ENCODE measurements at places on chromosomes 7 and 10.

GRCh38 chr10:85580585-85580984, 786.0 kb downstream of the GRID1 start:
- DNase-seq: no peak

DNA sequence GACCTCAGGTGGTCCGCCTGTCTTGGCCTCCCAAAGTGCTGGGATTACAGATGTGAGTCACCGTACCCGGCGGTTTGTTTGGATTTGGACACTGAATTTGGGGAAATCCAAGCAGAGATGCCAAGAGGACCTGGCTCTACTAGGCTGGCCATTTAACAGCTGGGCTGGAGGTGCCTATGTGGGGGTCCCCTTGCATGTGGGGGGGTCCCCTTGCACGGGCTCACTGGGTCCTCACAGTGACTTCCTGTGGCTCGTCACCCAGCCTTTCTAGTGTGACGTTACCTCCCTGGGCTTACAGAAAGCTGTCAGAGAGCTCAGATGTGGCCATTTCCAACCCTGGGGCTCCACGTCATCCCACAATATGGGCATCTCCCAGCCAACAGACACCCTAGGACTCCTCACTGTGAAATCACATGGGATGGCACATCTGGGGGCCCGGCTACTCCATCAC, 49.3 kb upstream of the GNA12 start:
- no peak for DNase-seq

GRCh38 chr7:159198016-159198724, 53.5 kb upstream of the VIPR2 start:
- no peak for DNase-seq

DNA sequence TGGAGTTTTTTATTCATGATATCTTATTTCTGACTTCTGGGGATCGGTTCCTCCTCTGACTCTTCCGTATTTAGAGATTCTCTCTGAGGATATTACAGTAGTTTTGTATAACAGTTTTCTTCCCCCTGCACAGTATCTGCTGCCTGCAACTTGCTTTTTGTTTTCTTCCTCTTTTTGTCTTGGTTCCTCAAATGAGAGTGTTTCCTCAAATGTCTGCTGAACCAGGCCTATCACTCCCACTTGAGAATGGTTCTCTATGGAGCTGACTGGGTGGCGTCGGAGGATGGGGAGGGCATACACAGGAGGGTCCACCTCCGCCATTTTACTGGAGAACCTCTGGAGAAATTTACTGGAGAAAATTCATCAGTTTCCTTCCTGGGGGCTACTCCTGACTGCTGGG, 27.7 kb downstream of the ARHGAP22 start:
- no peak for DNase-seq

- no peak for DNase-seq
Observed at GRCh38 chr7:90660819-90661218, 64.7 kb downstream of the CDK14 start.

GRCh38 chr10:106982268-106982667, 182.2 kb downstream of the SORCS1 start:
- DNase-seq: no peak

DNA sequence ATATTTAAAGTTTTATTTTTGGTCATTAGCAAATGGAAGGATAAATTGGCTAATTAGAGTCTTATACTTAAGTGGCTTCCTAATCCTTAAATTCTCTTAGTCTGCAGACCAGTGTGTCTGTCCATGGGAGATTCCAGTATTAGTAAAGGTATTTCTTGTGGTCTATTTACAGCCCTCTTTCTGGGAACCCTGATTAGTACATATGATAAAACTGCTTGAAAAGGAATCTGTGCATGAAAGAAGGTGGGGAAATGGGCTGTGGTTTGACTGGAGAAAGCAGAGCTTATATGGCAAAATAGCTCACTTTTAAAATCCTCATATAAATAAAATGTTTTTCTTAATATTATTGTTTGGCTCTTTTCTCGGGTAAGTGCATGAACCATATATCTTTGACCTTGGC, 124.5 kb upstream of the RHOBTB1 start:
- DNase-seq: no peak

- DNase-seq: no peak
Observed at GRCh38 chr10:96290368-96291133, 13.7 kb upstream of the DNTT start.

DNA sequence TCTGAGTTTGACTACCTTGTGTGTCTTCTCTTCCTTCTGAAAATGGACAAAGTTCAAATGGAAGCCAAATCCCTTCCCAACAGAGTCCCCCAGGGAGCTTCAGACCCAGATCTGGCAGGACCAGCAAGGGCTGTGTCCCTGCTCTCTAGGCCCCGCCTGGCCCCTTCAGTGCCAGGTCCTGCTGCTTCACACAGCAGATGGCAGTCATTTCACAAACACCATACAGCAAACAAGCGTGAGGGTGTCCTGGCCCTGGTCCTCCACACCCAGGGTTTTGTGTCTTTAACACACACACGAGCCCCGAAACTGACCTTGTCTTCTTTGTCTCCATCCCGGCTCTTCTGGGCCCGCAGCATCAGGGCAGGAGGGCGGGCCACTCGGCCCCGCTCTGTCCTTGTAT, 145.0 kb downstream of the TCERG1L start:
- no peak for DNase-seq

DNA sequence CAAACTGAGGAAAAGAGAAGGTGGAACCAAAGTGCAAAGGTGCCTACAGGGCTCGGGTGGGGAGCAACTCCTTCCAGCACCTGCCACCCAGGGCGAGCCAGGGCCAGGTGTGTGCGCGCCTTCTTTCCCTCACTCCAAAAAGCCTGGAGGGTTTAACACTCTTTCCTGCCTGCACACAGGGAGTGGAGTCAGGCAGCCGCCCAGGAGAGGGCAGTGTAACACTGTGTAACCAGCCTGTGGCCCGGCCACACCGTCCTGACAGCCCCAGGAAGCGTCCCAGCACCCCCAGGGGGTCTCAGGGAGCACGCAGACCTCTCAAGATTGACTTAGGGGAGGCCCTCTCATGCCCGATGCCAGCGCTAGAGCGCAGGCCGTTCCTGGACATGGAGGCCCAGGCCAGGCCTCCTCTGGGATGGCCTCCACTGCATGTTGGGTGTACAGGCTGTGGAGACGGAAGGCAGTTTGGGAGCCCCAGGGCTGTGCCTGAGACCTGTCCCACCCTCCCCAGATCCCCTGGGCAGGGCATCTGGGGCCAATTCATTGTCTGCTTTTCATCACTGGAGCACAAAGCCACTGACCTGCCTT, 13.4 kb downstream of the BRI3 start:
- DNase-seq: no peak

GRCh38 chr10:787933-788651, 98.6 kb upstream of the DIP2C start:
- DNase-seq: no peak

- no peak for DNase-seq
Observed at GRCh38 chr10:125076891-125077541, 83.3 kb downstream of the CTBP2 start.

- no peak for DNase-seq
Observed at GRCh38 chr7:45161138-45161537, 3.5 kb downstream of the RAMP3 start.

DNA sequence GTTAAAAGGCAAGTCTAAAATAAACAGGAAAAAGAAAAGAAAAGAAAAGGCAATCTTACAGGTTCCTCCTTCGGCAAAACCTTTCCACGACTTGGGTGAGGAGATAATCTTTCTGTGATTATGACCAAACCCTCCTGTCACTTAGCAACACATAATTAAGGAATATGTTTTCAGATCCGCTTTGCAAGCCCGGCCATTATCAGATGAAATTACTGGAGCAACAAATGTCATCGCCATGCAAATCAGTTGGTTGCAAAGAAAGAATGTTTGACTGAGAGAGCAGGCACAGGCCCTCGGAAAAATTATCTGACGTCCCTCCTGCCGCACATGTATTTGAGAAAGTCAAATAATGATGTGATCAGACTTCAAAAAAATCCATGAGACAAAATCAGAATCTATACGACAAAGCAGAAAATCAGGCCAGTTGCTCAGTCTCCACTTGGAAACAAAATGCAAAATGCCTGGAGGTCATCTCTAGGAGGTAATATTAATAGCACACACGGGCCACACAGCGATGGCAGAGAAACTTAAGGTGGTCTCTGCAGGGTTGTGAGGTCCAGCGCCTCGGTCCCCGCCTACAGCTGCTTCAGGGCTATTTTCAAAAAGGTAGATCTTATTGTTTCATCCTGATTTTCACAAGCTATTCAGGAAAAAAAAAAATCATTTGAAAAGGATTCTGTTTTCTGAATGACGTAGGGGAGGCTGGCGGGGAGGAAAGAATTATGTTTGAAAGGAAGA, 82.7 kb downstream of the ZRANB1 start:
- no peak for DNase-seq

GRCh38 chr7:98917331-98917730, 39.0 kb downstream of the TRRAP start:
- no peak for DNase-seq

- peak; percentile 64 for DNase-seq
Observed at GRCh38 chr7:73850781-73851207, 8.5 kb upstream of the METTL27 start.

GRCh38 chr10:116947841-116948529, 57.0 kb downstream of the SHTN1 start:
- no peak for DNase-seq

DNA sequence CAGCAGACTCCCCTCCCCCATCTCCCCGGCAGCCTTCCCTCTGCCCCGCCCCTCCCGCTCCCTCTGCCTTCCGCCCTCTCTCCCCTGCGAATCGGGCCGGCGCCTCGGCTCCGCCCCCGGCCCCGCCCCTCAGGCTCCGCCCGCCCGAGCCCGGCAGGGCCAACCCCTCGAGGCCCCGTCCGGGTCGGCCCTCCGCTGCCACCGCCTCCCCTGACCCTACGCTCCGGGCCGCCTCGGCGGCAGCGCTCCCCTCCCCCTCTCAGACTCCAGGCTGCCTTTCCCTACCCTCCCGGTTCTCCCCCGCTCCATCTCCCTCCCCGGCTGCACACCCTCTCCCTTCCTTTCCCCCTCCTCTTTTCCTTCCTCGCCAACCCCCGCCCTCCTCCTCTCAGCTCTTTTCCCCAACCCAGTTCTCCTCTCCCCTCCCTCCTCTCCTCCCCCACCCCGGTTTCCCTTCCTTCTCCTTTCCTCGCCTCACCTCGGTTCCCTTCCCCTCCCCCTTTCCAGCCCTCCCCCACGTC, 1.6 kb downstream of the ZNF467 start:
- peak; percentile 40 for DNase-seq

DNA sequence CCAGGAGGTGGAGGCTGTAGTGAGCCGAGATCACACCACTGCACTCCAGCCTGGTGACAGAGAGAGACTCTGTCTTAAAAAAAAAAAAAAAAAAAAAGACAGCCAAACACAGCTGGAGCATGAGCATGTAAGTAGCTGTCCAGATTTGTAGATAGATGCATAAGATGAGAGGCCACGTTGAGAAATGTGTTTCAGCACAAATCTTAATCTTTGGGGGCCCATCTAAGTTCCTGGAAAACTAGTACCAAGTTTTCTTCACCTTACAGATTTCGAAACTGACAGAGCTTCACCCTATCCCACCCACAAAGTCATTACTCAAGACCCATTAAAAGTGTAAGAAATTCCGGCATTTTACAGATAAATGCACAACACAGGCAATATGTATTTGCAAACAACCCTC, 208.2 kb downstream of the PARD3 start:
- DNase-seq: no peak

- DNase-seq: no peak
Observed at GRCh38 chr10:6247041-6247712, 44.4 kb downstream of the PFKFB3 start.

- DNase-seq: no peak
Observed at GRCh38 chr7:132250480-132251326, 325.6 kb downstream of the PLXNA4 start.

DNA sequence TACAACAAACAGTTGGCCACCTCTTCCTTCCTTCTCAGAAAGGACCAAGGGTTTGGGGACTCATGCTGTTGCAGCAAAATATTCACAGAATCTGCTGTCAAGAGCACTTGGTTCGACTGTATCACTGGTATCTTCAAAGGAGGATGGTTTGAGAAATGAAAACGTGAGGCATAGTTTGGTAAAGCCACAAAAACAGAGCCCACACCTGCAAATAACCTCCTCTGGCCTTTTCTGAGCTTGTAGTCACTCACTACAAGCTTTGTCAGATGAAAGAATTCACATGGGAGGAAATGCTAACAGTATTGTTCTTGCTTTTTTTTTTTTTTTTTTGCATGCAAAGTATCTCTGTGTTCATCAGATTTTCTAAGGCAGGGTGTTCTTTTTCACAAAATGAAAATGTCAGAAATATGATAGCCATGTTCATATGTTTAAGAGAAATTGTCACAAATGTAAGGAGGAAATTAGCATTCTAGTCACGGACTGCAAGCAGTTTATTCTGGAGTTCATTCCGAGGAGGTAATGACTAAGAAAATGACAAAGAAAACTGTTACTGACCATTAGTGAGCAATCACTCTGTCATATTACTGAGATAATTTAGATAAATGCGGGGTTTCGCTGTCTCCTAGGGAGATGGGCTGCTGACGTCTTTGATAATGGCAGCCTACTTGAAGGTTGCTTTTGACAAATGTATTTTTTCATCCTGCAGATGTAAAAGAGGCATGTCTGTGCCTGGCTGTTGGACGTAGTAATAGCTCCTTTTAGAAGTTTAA, 117.8 kb upstream of the MYO3A start:
- no peak for DNase-seq

DNA sequence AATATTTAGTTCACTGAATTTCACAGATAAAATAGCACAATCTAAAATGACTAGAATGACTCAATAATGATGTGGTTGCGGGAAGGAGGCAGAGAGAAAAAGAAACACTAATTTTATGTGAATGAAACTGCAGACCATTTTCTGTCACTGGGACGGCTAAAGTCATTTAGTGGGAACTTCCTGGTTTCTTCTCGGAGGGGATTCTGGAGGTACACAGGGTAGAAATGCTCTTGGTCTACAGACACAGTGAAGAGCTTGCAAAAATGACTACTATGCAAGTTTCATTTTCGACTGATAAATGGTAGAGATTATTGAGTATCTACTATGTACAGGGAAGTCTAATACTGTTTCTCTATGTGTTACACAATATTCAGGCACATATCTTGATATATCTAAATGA, 63.5 kb upstream of the LRRN3 start:
- no peak for DNase-seq

GRCh38 chr10:127536972-127537760, 11.9 kb upstream of the NPS start:
- DNase-seq: no peak

GRCh38 chr10:369221-369683, 234.0 kb downstream of the ZMYND11 start:
- no peak for DNase-seq

All from T1000 (cell line).